ENCODE measurements at places on chromosomes 7 and 10. TPM values are rescaled to one million over a fixed set of nuclear protein-coding genes. Genes with fewer than 3 reads are reported as not detected.

- DNase-seq: peak; percentile 75
Measured at GRCh38 chr7:74587435-74588126, 69.9 kb upstream of the GTF2I start.

SNCG gene
- polyA plus RNA-seq: 13.1 TPM

DNA sequence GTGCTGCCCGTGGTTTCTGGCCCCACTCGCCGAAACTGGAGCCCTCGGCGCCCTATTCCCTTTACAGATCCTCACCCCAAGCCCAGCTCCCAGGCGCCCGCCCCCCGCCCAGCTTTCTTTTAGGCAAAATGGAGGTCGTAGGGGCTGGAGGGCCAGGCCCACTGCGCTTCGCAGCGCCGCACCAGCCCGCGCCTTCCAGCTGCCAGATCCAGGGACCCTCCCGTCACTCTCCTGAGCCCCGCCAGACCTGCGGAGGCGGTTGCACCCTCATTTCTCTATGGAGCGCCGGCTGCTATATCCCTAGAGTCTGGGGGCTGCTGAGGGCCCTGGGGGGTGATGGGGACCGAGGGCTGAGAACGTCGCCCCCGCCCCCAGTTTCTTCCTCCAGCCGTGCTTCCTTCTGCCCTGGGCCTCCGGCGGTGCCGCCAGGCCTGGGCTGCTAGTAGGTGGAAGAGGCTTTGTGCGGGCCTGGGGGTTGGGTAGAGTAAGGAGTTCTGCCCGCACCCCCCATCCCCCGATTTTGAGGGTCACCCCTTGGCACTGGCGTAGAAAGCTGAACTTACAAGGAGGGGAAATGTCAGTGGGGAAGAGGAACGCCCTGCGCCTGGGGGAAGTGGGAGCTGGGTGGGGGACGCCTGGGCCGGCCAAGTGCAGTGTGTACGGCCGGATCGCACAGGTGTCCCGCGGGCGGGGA, 1.0 kb downstream of the GNB2 start:
- DNase-seq: no peak

DNA sequence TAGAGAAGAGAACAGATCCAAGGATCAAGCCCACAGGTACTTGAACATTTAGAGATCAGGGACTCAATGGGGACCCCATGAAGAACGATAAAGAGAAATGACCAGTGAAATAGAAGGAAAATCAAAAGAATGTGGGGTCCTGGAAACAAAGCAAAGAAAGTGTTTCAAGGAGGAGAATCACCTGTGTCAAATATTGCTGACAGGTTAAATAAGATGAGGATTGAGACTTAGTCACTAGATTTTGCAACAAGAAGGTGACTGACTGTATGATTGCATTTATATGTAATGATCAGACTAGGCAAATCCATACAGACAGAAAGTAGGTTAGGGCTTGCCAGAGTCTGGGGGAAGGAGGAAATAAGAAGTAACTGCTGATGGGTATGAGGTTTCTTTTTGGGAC, 254.9 kb upstream of the NPY start:
- no peak for DNase-seq

HYAL4 gene
- polyA plus RNA-seq: 0.12 TPM

SPDYE18 gene
- 0.64 TPM for polyA plus RNA-seq
